ENCODE measurements at places on chromosomes 12 and 14.

DNA sequence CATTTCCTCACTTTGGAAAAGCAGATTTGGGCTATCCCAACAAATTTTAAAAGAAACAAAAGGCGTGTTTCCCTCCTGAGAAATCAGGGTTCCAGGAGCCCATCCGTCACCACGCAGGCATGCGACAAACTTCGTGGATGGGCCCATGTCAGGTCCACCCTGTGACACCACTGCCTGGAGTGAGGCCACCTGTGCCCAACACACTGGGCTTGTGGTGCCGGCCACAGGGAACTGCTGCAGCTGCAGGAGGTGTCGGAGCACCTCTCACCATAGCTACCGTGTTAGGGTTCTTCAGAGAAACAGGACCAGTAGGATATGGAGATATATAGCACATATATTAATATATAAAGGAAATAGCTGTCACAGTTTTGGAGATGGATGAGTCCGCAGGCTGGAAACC lies 53.0 kb upstream of the BCL11B start:
- no peak for DNase-seq

DNA sequence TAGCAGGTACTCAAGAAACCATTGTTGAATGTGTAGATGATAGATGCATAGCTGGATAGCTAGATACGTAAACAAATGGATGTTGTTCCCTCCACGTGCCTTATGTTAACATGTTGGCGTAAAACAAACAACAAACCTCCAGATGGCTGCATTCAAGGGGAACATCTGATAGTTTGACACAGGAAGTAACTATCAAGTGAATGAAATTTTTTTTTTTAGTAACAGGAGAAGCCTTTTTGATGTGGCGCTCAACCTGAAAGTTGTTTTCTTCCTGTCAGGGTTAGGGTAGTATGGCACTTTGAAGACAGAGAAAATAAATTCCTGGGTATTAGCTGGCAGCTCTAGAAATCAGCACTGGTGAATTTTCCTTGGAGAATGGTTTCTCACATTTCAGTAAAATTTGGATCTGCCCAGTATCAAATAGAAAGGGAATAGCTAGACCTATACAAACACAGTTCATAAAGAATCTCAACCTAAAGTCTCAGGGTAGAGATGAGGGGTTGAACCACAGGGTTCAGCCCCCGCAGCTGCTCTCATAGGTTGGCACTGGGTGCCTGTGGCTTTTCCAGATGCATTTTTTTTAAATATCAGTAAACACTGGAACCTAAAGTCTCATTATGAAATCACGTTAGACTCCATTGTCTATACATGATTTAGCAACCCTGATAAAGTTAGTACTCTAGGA lies 18.8 kb upstream of the RAP1B start:
- DNase-seq, result no peak

DNA sequence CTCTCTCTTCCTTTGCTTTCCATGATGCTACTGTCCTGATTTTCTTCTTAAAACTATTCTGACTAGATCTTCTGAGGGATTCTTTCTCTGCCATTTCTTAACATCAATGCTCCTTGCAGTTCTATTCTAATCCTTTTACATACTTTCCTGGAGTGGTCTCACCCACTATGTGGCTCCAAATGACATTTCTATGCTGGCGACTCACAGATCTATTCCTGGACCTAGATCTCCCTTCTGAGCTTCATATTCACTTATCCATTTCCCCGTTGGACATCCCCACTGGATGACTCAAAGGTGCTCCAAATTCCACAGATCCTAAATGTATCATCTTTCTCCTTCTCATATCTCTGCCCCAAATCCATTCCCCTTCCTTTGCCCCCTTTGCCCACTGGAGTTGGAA lies 4.1 kb downstream of the TEP1 start:
- no peak for DNase-seq

DNA sequence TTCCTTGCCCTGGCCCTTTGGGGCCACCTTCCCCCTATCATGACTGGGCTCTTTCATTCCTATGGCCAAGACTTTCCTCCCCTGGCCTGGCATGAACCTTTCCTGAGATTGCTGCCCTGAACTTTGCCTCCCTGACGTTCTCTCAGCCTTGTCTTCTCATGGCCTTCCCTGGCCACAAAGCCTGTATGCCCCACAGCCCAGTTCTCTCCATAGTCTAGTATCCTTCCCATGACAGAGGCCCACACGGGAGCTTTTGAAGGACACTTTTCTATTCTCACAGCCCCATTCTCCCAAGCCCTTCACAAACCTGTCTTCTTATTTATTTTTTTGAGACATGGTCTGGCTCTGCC lies 4.5 kb upstream of the RNU7-1 start:
- no peak for DNase-seq

Measured in stimulated activated CD8-positive, alpha-beta memory T cell treated with anti-CD3 and anti-CD28 coated beads, Interleukin-2, amount 100 ng/mL, for 1 hour (primary cell).